Uterus (tissue), 4 donors: ENCODE measurements at places on chromosomes 2 and 18. TPM values are rescaled to one million over a fixed set of nuclear protein-coding genes. Genes with fewer than 3 reads are reported as not detected.

GRCh38 chr2:38474021-38474456 is 97.0 kb upstream of the ATL2 start:
- H3K36me3 ChIP-seq = no peaks in the 10 kb centered on the region
- no peak overlapping the region for H3K4me3 ChIP-seq
- no peaks in the 10 kb centered on the region for H3K27me3 ChIP-seq
- DNase-seq = no peak
- H3K27ac ChIP-seq = no peak overlapping the region
- no peaks in the 10 kb centered on the region for H3K4me1 ChIP-seq

DNA sequence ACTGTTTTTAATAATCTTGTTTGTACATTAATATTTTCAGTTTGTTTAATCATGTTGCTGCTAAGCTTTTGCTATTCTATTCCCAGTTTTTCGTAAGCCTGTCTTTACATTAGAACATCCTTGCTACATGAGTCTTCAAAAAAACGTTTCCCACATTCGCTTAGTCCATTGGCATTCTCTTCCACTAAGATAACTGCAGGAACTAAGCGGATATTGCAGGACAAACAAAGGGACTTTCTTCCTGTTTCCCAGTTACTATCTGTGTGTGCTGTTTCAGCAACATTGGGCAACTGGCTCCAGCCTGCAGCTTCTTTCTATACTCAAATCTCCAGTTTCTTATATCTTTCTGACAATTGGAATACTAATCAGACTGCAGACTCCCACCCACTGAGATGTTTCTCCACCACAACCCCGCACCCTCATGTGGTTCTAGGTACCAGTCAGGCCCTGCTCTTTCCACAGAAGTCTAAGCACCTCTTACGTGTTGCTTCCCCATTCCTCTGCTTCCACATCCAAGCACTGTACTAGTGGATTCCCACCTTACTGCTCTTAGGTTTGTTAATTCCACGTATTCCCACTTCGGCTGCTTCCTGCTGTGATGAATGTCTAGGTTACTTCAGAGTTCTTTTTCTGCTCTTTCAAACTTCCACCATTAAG is 420.3 kb downstream of the LRRTM4 start:
- DNase-seq = no peak
- H3K4me3 ChIP-seq = no peak overlapping the region
- H3K27ac ChIP-seq = no peak overlapping the region

GRCh38 chr2:137367361-137367760 is 596.9 kb upstream of the HNMT start:
- H3K27me3 ChIP-seq = no peaks in the 10 kb centered on the region
- no peak overlapping the region for H3K4me3 ChIP-seq
- no peaks in the 10 kb centered on the region for H3K4me1 ChIP-seq

Gene C2orf66
- total RNA-seq = 0.21 TPM
